CD4-positive, alpha-beta T cell treated with Interleukin-6 at 100 ng/mL for 8 hours (primary cell): ENCODE measurements at places on chromosomes 4 and X.

GRCh38 chr4:143095447-143095846 lies 89.3 kb upstream of the USP38 start:
- DNase-seq, result no peak

DNA sequence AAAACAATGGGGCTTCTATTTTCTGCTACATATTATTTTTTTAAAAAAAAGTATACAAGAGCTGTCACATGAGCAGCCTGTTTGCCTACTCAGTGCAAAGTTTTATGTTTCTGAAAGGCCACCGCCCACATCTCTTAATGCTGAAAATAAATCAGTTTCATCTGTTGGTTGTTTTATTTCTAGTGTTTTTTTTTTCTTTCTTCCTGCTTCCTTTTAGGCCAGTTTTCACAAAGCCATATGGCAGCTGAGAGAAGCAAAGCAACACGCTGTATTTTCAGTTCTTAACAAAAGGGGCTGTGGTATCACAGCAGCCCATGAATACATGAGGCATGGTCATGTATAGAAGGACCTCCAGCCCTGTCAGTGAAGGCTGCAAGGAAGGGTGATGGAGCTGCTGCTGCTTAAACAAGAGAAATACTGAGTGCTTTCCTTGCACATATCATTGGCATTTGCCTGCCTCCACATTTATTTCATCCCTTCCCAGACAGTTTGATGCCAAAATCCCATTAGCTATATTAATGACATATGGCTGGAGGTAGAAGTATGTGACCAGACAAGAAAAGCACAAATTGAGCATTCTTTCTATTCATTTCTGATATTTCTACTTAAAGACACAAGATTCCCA lies 172.5 kb downstream of the PCDH18 start:
- no peak for DNase-seq

DNA sequence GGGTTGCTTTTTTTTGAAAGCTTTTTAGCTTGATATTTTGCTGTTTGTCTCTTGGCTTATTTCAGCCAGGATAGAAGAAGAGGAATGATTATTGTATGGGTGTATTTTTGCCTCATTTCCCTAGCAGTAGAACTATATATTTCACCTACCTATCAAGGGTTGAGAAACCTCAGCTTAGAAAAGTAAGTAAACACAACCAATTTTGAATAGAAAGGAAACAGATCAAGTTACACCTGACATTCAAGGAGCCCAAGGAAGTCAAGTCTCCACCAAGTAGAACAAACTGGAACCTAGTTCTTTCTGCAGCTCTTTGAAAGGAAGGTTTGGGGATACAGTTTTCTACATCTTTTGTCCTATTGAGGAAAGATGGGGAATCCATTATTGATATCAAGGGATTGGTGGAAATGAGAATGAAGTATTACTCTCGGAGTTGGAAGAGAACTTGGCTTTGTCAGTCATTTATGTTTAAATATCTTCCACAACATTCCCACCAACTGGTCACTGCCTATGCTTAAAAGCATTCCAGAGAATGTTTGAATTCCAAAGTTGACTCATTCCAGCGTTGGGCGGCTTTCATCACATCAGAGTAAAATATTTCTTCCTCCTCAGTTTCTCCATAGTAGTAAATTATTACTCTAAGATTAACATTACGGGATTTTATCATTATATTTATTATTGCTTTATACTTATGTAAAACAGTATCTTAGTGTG lies 207.8 kb upstream of the CNKSR2 start:
- no peak for DNase-seq

GRCh38 chr4:69025999-69026387 lies 70.3 kb upstream of the UGT2B7 start:
- no peak for DNase-seq

GRCh38 chr4:123505095-123506010 lies 108.8 kb downstream of the SPRY1 start:
- DNase-seq, result no peak

- no peak for DNase-seq
Observed at GRCh38 chr4:140764785-140765392, 8.7 kb upstream of the TBC1D9 start.

- no peak for DNase-seq
Observed at GRCh38 chr4:125084608-125085007, 230.1 kb upstream of the FAT4 start.

- no peak for DNase-seq
Observed at GRCh38 chr4:78591404-78591803, 39.8 kb downstream of the ANXA3 start.

DNA sequence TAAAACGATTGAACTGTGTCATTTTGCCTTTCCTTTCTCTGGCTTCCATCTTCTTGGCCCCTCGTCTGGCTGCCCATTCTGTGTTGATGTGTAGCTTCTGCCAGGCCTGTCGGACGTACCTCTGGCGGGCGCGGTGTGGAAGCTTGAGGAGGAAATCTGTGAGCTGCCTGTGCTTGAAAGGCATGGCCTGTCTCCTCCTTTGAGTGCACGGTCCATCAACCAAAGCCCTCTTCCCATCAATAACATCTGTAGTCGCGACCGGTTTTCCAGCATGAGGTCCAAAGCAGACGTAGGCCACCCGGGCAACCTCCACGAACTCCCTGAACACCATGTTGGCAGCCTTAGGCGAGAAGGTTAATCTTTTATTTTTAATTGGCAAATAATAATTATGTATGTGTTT lies 202.7 kb downstream of the CRLF2 start:
- no peak for DNase-seq

- DNase-seq, result no peak
Observed at GRCh38 chr4:2875556-2875955, 31.9 kb downstream of the ADD1 start.

- no peak for DNase-seq
Observed at GRCh38 chr4:166602068-166602467, 632.2 kb downstream of the SPOCK3 start.

- no peak for DNase-seq
Observed at GRCh38 chr4:165512424-165512823, 133.6 kb downstream of the CPE start.

- DNase-seq, result no peak
Observed at GRCh38 chrX:8084006-8084405, 87.1 kb downstream of the VCX2 start.

DNA sequence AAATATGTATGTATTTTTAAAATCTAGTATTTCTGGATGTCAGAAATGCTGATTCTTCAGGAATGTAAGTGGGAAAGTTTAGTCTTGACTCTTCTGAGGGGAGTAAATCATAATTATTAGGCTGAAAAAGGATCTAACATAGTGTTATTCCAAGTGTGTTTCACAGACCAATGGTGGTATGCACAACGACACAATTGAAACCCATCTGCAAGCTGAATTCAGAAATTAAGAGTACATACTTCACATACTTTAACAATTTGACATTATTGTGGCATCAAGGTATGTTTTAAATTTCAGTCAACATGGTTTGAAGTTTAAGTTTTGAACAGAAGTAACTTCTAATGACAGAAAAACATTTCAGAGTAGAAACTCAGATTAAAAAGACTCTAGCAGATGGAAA lies 236.7 kb downstream of the SLC7A11 start:
- DNase-seq, result no peak

DNA sequence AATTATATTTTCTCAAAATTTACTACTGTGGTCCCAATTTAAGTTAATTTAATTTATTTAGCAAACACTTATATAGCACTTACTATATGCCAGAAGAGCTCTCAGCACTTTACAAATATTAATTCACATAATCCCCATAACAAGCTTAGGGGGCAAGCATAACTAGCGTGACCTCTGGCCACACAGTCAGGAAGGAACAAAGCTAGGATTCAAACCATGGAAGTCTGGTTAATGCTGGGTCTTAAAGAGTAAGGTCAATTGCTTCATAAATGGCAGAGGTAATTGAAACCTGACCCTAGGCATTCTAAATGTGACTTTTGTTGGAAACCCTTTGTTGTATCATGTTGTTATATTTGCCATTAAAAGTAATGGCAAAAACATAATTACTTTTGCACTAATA lies 279.5 kb upstream of the EMCN start:
- DNase-seq, result no peak

DNA sequence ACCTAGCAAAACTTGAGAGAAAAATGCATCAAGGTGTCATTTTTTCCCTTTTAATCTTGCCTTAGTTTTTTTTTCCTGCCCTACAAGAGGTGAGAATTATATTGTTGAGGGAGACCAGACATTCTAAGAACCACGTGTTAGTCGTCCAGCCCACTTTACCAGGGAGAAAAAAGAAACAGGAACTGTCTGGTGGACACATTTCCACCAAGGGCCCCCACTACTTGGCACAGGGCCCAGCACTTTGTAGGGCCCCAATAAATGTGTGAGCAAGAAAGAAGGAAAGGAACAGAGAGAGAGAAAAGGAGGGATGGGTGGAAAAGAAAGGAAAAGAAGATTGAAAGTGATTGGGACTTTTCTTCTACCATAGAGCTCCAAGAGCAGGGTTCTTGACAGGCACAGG lies 3.9 kb upstream of the EGFL6 start:
- DNase-seq, result no peak

- DNase-seq, result no peak
Observed at GRCh38 chrX:75229774-75230173, 44.1 kb upstream of the UPRT start.

- no peak for DNase-seq
Observed at GRCh38 chr4:159904906-159905305, 802.0 kb downstream of the RAPGEF2 start.

DNA sequence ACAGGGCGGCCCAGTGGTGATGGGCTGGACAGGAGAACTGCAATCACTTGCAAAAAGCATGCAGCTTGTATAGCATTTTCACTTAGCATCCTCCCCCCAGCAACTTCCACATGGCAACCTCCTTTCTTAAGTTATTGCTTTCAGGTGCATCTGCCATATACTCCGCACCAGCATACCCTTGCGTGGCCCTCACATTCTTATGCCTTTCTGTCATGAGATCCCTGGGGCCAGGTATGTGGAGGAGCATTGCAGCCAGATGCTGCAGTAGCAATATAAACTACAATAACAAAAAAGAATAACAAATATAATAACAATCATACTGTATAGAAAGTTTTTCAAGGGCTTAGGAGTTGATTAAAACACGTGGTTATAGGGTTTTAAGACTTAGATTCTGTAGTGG lies 26.3 kb upstream of the NUDT6 start:
- DNase-seq, result no peak

DNA sequence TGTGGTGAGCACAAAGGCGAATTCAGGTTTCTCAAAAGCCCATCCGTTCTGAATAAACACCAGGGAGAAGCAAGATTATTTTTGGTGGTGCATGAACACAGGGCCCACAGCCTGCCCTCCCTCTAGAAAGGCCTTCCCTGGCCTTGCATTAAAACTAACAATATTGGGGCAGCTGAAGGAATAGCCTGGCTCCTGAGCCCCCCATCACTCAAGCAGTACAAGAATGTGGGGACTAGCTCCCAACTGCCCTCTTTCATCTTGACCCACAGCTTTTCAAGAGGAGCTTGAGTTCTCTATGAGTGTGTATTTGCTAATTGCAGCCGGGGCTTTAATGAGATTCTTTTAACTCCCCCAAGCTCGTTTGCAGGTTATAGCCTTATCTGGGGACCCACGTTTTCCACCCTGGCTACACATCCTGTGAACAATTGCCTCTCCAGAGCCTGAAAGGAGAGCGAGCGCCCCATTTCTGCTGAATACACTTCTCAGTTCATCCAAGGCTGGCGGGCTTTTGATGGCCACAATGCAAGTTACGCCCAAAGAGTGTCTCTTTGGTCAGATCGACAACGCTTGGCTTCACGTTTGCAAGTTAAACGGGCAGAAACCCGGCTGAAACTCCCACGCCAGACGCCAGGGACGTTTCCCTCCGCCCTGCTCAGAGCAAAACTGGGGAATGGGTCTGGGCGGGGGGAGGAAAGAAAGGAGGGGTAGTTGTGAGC lies 4.7 kb upstream of the GSX2 start:
- no peak for DNase-seq

DNA sequence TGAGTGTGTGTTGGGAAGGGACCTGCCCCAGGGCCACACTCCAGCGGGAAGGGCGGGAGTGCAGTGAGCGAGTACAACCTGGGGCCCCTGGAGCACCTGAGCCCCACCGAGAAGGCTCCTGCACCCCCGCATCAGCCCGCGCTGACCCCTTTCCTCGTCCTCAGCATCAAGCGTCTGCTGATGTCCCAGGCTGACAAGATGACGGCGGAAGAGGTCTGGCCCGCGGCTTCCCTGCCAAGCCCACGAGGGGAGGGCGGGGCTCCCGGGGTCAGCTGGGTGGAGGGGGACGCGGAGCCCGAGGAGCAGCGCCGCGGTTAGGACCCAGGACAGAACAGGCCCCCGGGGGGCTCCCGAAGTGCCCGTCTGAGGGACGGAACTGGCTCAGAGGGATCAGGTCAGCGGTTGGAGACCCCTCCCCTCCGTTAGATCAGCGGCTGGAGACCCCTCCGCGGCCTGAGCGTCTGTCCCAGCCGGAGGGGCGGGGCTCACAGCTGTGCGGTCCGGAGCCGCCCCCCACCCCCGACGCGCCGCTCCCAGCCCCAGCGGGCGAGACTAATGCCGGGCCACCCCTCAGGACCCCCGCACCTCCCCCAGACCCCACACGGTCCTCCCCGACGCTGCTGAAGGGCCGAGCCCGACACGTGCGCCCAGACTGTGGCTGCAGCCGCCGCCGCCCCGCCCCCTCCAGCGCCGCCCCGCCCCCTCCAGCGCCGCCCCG lies 6.7 kb downstream of the MYL5 start:
- DNase-seq, result peak; percentile 55

- DNase-seq, result no peak
Observed at GRCh38 chrX:123436512-123437136, 252.5 kb downstream of the GRIA3 start.

DNA sequence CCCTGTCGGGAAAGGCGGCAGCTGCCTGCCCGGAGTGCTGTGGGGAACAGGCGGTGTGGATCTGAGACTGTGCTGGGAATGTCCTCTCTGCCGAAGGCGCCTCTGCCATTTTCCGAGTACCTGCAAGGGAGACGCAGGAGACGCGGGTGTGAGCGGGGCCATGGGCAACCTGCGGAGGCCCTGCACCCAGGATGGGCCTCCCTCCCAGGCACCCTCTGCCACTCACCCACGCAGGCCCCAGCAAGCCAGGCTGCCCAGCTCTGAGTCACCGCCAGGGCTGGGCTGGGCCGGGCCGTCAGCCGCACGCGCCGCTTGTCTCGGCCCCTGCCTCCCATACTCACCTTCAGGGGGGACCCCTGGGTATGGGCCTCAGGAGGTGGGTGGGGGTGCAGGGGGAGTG lies 3.5 kb upstream of the FGFR3 start:
- no peak for DNase-seq

DNA sequence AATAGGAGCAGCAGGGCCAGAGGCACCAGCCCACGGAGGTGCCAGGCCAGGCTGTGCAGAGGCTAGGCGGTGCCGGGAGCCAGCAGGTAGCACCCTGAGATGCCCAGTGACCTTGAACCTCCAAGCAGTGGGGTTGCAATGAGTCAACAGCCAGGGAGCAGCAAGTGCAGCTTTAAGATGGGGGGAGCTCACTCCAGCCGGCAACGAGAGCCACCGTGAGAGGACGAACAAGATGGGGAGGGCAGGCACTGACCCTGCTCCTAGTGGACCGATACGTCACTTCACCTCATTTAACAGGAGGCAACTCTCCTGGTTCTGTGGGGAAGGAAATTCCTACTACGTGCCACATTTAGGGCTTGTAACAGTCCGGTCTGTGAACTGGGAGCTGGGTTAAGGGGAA lies 4.8 kb downstream of the LETM1 start:
- DNase-seq, result no peak
